NCI-H1436 (cell line): ENCODE measurements at places on chromosomes 2 and 18.

- DNase-seq: no peak
These were observed 1128.6 kb upstream of the CDH2 start for GRCh38 chr18:29305516-29305915.

DNA sequence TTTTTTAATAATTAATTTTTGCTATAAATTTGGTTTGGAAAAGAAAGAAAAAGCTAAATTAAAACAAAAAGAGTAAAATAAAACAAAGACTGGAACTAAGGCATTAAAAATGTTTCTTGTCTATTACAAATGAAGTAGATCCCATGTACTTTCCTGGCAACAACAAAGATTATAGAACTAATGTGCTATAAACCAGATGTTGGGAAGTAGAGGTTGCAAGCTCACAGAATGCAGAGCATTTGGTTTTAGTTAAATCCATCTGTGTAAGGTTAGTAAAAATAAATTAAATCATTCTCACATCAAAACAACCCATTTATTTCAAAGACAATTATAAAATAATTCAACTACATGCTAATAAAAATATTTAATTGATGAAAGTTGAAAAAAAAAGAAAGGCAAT lies 157.2 kb upstream of the ZC3H15 start:
- DNase-seq: no peak

DNA sequence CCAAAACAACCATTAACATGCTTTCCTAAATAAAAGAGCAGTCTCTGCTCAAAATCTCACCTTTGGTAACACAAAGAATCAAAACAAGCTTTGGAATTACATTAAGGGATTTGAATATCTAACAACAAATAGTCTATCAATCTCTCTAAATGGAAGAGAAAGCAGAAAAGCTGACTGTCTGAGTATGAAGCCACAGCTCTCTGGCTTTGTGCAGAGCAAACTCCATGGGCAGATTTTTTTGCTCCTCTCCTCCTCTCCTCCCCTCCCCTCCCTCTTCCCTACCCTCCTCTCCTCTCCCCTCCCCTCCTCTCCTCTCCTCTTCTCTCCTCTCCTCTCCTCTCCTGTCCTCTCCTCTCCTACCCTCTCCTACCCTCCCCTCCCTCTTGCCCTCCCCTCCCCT lies 329.5 kb upstream of the ETAA1 start:
- DNase-seq: no peak

DNA sequence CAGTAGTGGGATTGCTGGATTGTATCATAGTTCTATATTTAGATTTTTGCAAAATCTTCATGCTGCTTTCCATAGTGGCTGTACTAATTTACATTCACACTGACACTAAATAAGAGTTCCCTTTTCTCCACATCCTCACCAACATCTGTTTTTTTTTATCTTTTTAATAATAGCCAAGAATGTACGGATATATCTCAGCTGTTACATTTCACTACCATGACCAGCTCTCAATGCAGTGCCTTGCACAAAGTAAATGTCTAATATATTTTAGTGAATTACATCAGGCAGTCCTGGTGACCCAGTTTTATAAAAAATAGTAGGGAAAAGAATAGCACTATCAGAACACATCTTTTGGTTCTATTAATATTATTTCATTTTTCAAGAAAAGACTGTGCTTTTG lies 161.8 kb downstream of the LNPK start:
- no peak for DNase-seq

DNA sequence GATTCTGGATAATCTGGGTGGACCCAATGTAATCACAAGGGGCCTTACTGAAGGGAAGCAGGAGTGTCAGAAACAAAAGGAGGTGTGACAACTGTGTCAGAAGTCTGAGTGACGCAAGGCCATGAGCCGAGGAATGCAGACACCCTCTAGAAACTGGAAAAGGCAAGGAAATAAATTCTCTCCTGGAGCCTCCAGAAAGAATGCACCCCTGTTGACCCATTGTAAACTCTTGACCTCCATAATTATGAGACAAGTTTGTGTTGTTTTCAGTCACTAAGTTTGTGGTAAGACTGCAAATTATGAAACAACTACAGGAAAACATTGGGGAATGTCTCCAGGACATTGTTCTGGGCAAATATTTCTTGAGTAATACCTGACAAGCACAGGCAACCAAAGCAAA lies 47.3 kb upstream of the B3GNT7 start:
- no peak for DNase-seq

DNA sequence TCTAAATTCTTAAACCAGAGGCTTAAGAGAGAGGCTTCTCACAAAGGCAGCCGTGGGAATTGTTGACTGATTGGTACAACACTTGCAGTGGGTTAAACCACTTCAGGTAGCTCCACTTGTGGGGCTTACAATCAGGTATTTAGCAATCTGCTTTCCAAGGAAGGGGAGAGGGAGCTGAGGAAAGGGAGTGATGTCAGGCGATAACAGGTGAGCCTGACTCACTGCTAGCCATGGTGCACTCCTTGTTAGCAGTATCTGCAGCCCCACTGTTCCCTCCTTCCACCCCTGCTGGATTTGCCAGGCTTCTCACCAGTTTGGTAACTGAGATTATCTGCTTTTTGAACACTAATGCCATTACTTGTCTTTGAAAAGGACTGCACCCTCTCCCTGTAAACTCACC lies 1056.7 kb upstream of the FANCL start:
- DNase-seq: no peak
